Stimulated activated naive B cell treated with anti-CD40 and anti-IgM and Interleukin-4, amounts not matched to agents 10 μg/mL and 1 μg/mL and 100 μg/mL, for 72 hours (primary cell): ENCODE measurements at places on chromosomes 5 and 9.

DNA sequence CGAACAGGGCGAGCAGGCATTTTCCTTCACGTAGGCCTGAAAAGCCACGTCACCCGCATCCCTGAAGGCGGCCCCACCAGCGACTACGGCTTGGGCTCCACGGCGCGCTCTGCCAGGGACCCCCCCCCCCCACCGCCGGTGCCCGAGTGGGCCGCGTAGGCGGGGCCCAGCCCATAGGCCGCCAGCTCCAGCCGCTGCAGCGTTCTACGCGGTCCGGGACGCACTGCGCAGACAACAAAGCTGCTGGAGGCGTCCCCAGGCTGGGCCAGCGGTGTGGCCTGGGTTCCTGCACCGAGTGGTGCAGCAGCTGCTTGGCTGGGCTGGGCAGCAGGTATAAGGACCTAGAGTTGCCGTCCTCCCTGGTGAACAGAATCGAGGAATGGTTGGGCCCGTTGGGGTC is 18.3 kb upstream of the BTNL3 start:
- no peak overlapping the region for H3K27ac ChIP-seq
- no peak overlapping the region for H3K4me3 ChIP-seq
- H3K4me1 ChIP-seq: peaks cover 10% of the 10 kb centered on the region
- H3K27me3 ChIP-seq: peaks cover 14% of the 10 kb centered on the region
- no peak for DNase-seq

DNA sequence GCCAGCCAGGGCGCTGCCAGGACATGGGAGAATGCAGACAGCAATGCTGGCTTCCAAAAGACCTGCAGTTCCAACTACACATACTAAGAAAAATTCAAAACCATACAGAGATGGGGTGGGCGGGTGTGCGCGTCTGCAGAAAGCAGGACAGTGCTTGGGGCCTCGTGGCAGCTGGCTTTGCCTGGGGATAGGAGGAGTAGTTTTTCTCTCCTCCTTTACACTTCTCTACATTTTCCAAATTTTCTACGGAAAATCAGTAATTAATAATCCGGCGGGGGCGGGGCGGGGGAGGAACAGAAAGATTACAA is 43.6 kb upstream of the SARDH start:
- H3K4me1 ChIP-seq: peaks cover 49% of the 10 kb centered on the region
- H3K27me3 ChIP-seq: no peaks in the 10 kb centered on the region
- H3K36me3 ChIP-seq: peaks cover 68% of the 10 kb centered on the region
- no peak overlapping the region for H3K4me3 ChIP-seq
- no peak for DNase-seq

DNA sequence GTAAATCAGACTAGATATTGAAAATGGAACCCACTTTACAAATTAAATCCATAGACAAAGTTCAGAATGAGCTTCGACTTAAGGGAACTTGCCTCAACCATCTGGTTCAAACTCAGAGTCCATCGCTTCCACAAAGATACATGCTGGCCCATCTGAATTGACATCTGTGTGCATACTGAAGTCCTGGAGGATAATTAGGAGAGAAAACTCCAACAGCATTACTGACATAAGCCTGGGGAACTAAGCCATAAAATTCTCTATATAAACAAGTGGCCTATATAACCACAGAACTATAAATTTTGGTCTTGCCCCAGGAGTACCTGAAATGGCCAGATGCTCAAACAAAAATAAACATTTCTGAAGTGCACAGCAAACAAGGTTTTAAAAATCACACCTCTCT is 94.4 kb downstream of the IZUMO3 start:
- no peaks in the 10 kb centered on the region for H3K36me3 ChIP-seq
- no peak for DNase-seq
- H3K4me3 ChIP-seq: no peak overlapping the region

DNA sequence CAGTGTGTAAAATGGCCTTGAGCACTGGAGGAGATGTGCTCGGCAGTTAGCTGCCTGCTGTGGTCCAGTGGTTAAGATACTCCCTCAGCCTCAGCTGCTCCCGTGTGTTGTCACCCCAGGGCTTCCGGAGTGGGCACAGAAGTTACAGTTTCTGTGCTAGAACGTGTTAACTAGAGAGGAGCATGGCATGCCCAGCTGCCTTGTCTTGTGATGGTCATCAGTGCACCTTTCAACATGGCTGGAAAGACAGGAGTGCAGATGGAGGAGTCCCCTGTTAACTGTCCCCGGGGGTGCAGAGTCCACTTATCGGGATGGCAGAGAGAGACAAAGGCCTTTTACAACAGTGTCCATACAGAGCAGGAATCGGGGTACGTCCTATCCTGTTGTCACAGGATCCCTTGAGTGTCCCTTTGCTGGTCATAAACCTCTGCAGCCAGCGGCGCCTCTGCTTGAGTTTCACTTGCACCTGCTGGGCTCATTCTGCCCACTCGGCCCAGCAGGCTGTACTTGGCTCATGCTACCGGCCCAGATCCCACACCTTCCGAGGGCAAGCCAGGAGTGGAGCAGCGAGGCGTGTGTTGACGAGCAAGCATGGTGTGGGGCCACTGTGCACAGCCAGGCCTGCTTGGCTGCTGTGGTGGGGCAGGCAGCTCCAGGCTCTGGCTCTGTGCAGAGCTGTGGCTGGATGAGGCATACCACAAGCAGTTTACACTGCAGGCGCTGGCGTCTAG is 112.6 kb downstream of the EHMT1 start:
- H3K27ac ChIP-seq: no peak overlapping the region
- H3K36me3 ChIP-seq: peaks cover 74% of the 10 kb centered on the region
- no peak for DNase-seq
- no peak overlapping the region for H3K4me3 ChIP-seq
- H3K4me1 ChIP-seq: peaks cover 12% of the 10 kb centered on the region

GRCh38 chr9:35929453-35929718 is 20.1 kb downstream of the SPAAR start:
- no peak overlapping the region for H3K4me3 ChIP-seq
- no peaks in the 10 kb centered on the region for H3K4me1 ChIP-seq
- H3K27me3 ChIP-seq: peaks cover 41% of the 10 kb centered on the region
- DNase-seq: no peak
- no peak overlapping the region for H3K27ac ChIP-seq

GRCh38 chr5:25707093-25707492 is 1062.3 kb upstream of the CDH10 start:
- no peak overlapping the region for H3K27ac ChIP-seq
- H3K36me3 ChIP-seq: no peaks in the 10 kb centered on the region
- no peak overlapping the region for H3K4me3 ChIP-seq
- no peaks in the 10 kb centered on the region for H3K27me3 ChIP-seq
- H3K4me1 ChIP-seq: no peaks in the 10 kb centered on the region

- H3K4me1 ChIP-seq: no peaks in the 10 kb centered on the region
- peaks cover 37% of the 10 kb centered on the region for H3K27me3 ChIP-seq
- H3K36me3 ChIP-seq: no peaks in the 10 kb centered on the region
- H3K4me3 ChIP-seq: no peak overlapping the region
- no peak for DNase-seq
Measured at GRCh38 chr9:132446887-132447286, 36.9 kb downstream of the CFAP77 start.

- peaks cover 3% of the 10 kb centered on the region for H3K36me3 ChIP-seq
- peaks cover 25% of the 10 kb centered on the region for H3K4me1 ChIP-seq
- no peak for DNase-seq
- H3K27me3 ChIP-seq: peaks cover 36% of the 10 kb centered on the region
Measured at GRCh38 chr5:558871-559503, 34.7 kb upstream of the SLC9A3 start.

DNA sequence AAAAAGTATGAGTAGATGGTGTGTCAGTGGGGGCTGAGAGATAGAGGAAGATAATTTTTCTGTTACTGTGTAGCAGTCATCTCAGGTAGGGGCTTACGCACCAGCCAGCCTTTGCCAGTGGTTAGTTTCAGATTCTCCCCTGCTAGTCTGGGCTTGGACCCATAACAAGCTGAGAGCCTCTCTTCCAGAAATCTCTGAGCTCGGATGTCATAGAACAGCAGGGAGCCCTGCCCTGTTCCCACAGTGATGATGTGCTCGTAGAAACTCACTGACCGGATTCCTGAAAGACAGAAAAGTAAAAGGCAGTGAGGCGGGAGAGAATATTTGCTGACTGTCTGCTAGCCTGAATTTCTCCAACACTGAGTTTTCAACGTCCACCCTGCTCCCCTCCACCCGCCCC is 37.2 kb downstream of the DCAF12 start:
- peaks cover 2% of the 10 kb centered on the region for H3K4me1 ChIP-seq
- no peak for DNase-seq
- peaks cover 79% of the 10 kb centered on the region for H3K36me3 ChIP-seq
- H3K4me3 ChIP-seq: no peak overlapping the region

GRCh38 chr5:149674686-149675085 is 55.4 kb upstream of the PPARGC1B start:
- no peaks in the 10 kb centered on the region for H3K36me3 ChIP-seq
- peaks cover 16% of the 10 kb centered on the region for H3K4me1 ChIP-seq
- no peak overlapping the region for H3K4me3 ChIP-seq
- DNase-seq: no peak
- no peak overlapping the region for H3K27ac ChIP-seq

- no peaks in the 10 kb centered on the region for H3K27me3 ChIP-seq
- no peak for DNase-seq
- H3K36me3 ChIP-seq: no peaks in the 10 kb centered on the region
- H3K4me1 ChIP-seq: no peaks in the 10 kb centered on the region
Measured at GRCh38 chr5:98050583-98050982, 722.9 kb upstream of the RGMB start.

DNA sequence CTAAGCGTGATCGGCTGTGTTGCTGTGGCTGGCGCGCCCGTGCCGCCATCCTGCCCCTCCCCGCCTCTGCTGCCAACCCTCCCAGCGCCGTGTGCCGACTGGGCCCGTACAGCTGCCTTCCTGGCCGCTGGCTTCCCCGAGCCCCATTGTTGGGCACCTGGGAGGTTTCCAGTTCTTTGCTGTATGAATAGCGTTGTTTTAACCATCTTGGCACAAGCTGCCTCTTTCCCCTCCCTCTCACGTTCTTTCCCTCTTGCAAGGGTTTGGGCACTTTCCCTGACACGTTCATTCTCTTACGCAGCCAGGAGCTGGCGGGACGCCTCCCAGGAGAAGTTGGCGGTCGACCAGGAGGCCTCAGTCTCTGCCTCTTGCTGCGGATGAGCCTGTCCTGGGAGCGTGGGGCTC is 43.1 kb upstream of the RXRA start:
- no peak overlapping the region for H3K27ac ChIP-seq
- peaks cover 24% of the 10 kb centered on the region for H3K4me1 ChIP-seq
- H3K36me3 ChIP-seq: no peaks in the 10 kb centered on the region
- no peak overlapping the region for H3K4me3 ChIP-seq
- peaks cover 75% of the 10 kb centered on the region for H3K27me3 ChIP-seq
- DNase-seq: no peak

DNA sequence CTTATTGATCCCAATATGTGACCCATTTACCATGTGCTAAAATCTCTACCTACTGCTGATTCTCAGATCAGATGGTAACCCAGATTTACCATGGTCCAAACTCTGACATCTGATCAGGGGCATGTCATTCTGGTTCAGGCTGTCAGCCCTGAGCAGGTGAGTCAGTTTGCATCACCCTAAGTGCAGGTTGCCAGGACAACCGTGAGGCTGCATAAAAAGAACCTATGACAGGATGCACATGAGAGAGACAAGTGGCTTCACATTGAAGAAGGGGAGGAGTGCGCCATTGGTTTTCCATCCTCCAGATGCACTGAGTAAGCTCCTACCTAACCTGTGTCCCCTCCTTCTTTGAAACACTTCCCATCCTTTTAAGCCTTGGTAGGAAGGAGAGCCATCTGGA is 801 bp upstream of the PRSS3 start:
- no peak overlapping the region for H3K27ac ChIP-seq
- no peaks in the 10 kb centered on the region for H3K4me1 ChIP-seq
- no peaks in the 10 kb centered on the region for H3K36me3 ChIP-seq
- DNase-seq: no peak

GRCh38 chr5:141245250-141245717 is at the start of gene PCDHB15:
TSS of gene PCDHB15 (plus strand) at chr5:141245395. CDS start at chr5:141245579, 184 bp downstream.
- H3K36me3 ChIP-seq: peaks cover 10% of the 10 kb centered on the region
- peaks cover 64% of the 10 kb centered on the region for H3K27me3 ChIP-seq
- H3K4me3 ChIP-seq: no peak within 1 kb of the TSS
- H3K4me1 ChIP-seq: no peaks in the 10 kb centered on the region

DNA sequence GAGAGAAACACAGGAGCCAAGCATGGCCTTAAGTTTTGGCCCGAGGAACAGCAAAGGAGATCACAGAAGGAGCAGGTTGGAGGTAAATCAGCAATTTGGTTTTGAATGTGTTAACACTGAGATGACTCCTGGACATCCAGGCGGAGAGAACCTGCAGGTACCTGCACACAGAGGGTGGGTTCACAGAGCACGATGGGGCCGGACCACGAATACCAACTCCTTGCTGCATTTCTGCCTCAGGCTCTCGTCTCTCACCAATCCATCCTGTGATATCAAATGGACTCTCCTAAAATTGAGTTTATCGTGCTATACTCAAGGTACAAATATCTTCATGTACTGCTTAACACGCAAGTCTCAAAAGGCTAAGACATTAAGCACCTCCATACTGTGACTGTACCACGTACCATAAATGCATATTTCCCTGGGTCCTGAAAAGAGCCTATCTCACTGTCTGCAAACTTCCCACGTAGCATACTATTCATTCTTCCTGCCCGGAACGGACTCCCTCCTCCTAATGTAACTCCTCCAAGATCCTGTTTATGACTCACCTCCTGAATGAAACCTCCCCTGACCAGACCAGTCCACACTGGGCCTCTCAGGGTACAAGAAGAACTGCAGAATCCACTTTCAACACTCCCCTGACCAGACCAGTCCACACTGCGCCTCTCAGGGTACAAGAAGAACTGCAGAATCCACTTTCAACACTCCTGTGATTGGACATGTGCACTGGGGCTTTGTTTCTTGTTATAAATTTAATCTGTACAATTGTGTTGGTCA is 380.8 kb upstream of the RFX3 start:
- H3K4me1 ChIP-seq: peaks cover 8% of the 10 kb centered on the region
- no peaks in the 10 kb centered on the region for H3K36me3 ChIP-seq
- H3K27me3 ChIP-seq: no peaks in the 10 kb centered on the region

DNA sequence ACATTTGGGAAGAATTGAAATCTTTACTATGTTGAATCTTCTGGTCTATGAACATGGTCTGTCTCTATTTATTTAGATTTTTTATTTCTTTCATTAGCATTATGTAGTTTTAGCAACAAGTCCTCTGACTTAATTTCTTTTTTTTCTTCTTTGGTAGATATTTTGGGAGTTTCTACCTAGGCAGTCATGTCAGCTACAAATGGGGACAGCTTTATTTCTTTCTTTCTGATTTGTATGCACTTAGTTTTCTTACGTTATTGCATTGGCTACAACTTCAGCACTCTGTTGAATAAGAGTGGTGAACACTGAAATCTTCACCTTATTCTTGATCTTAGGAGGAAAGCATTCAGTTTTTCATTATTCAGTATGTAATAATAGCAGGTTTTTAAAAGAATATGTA is 33.5 kb downstream of the SMC5 start:
- no peak for DNase-seq
- H3K4me3 ChIP-seq: no peak overlapping the region
- peaks cover 66% of the 10 kb centered on the region for H3K36me3 ChIP-seq
- H3K27ac ChIP-seq: no peak overlapping the region

- peaks cover 6% of the 10 kb centered on the region for H3K27me3 ChIP-seq
- H3K27ac ChIP-seq: no peak overlapping the region
- H3K4me1 ChIP-seq: no peaks in the 10 kb centered on the region
Measured at GRCh38 chr5:128245974-128246373, 162.4 kb downstream of the SLC12A2 start.
